ENCODE measurements at places on chromosomes 1 and 21. TPM values are rescaled to one million over a fixed set of nuclear protein-coding genes. Genes with fewer than 3 reads are reported as not detected.

DNA sequence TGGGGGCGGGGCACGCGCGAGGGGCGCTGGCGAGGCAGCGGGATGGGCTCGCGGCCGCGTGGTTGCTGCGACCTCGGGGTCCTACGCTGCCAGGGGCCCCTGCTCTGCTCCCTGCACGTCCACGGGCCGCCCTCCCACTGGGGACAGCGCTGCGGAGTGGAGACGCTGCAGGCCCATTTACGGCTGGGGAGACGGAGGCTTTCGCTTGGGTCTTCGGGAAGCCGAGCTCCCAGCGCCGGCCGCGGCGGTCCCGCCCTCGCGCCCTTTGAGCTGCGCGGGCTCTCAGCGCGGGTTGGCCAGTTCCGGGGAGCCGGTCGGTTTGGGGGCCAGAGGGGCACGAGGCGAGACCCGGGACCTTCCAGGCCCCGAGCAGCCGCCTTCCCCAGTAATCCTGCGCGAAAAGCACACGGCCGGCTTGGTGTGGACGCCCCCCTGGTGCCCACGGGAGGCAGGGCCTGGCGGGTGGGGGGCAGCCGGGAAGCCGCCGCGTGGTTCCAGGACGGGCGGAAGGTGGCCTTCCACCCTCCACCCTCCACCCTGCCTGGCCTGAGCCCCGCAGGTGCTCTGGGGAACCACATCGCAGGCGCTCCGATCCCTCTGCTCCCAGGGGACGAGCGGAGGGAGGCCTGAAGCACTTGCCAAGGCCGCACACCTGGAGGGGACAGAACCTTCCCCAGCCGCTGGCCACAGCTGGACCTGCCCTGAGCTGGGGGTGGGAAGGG lies 570 bp upstream of the PEX10 start:
- H3K27ac ChIP-seq = no peak overlapping the region
- no peaks in the 10 kb centered on the region for H3K27me3 ChIP-seq
- H3K36me3 ChIP-seq = no peaks in the 10 kb centered on the region

GRCh38 chr1:179773264-179773663 lies 30.2 kb downstream of the FAM163A start:
- DNase-seq = no peak
- H3K36me3 ChIP-seq = no peaks in the 10 kb centered on the region
- H3K4me1 ChIP-seq = no peaks in the 10 kb centered on the region
- H3K4me3 ChIP-seq = no peak overlapping the region
- no peak overlapping the region for H3K27ac ChIP-seq

DNA sequence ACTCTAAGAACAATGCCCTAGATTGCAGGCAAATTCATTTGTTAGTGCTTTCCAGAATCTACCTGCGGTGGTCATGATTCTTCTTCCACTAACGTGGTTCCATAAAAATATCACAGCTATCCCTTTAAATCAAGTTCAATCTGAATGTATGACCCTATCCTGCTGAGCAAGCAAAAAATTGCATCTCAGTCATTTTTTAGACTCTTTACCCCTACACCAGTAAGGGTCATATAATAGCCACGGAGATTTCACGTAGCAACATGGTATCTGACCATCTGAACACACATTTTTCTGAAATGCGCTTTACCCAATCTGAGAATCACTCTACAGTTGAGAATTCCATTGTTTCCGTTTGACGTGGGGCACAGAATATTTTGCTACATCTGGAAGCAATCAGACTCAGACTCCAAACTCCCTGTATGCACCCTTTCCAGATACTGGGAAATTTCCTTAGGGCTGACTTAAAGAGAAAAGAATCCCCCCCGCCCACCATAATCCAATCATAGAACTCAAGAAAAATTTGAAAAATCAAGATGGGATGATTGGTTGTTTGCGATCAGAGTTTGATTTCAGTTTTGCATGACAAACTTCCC lies 699.2 kb upstream of the ZP4 start:
- no peak overlapping the region for H3K27ac ChIP-seq
- no peaks in the 10 kb centered on the region for H3K36me3 ChIP-seq
- DNase-seq = no peak

GRCh38 chr1:43693371-43693770 lies 14.0 kb upstream of the ST3GAL3 start:
- no peak overlapping the region for H3K4me3 ChIP-seq
- no peak for DNase-seq
- peaks cover 42% of the 10 kb centered on the region for H3K36me3 ChIP-seq
- no peaks in the 10 kb centered on the region for H3K27me3 ChIP-seq
- H3K4me1 ChIP-seq = no peaks in the 10 kb centered on the region
- no peak overlapping the region for H3K27ac ChIP-seq

DNA sequence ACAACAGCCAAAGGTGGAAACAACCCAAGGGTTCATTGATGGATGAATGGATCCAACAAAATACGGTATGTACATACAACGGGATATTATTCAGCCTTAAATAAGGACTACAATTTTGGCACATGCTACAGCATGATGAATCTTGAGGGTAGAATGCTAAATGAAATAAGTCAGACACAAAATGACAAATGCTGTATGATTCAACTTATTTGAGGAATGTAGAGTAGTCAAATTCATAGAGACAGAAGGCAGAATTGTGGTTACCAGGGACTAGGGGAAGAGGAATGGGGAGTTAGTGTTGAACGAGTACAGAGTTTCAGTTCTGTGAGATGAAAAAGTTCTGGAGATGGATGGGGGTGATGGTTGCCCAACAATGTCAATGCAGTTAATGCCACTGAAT lies 118.0 kb upstream of the PAXBP1 start:
- no peak for DNase-seq
- peaks cover 8% of the 10 kb centered on the region for H3K27me3 ChIP-seq
- no peaks in the 10 kb centered on the region for H3K36me3 ChIP-seq

PTPN14 gene
- total RNA-seq = 23.1 TPM

Measured in activated T-helper 1 cell treated with anti-CD3 and anti-CD28 coated beads, Interleukin-12 subunit alpha, Interleukin-12 subunit beta, Interleukin-2, Interleukin-4 antibody, amounts not matched to agents 30 ng/mL and 10 ng/mL and 1 ng/mL, durations not matched to agents 14 hours and 24 hours and 36 hours (primary cell).